DND-41 (cell line): ENCODE measurements at places on chromosomes 2 and 18.

GRCh38 chr18:6405237-6406074 is 9.3 kb downstream of the L3MBTL4 start:
- no peak for DNase-seq

DNA sequence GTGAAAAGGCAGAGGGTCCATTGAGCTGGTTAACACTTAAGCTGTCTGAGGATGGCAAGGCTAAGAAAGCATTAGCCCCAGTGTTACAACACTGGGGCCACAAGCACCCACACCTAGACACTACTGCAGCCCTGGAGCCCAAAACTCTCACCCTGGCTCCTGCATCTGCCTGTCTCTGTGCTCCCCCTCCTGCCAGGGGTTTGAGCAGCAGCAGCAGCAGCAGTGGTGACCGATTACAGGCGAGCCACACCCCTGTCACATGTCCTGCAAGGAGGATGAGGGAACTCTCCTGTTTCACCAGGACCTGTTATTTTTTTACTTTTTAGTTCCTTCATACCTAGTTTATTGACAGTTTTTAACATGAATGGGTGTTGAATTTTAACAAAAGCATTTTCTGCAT is 326.7 kb upstream of the MAP2 start:
- DNase-seq = no peak

- DNase-seq = no peak
Observed at GRCh38 chr18:75698861-75699260, 271.4 kb upstream of the SMIM21 start.

- no peak for DNase-seq
Observed at GRCh38 chr2:182716650-182716979, 558 bp downstream of the DNAJC10 start.

DNA sequence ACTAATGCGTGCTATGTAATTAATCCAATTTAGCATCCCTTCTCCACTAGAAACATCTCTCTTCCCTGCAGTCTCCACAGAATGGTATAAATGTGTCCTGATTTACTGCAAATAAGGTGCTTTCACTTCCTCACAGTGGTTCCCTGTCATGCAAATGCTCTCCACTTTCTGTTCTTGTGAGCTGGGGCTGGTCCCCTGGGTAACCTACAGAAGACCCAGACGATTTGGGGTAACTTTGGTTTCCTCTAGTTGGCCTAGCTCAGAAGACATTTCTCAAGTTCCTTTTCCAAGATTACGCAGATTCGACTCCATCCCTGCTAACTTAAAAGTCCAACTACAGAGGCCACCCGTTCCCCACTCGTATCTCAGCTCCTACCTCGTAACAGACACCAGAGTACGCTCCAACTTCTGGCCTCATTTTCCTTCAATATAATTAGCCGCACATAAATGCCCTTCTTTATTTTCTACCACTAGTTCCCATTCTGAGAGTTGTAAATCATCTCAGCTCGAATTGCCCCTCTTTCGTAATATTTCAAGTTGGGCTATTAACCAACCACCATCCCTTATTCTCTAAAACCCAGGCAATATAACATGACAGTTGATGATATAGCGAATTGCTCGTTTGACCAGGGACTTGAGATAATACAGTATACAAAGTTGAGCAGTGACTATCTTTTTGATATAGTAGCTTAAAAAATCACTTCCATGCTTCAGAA is 28.8 kb upstream of the NEDD4L start:
- DNase-seq = no peak

GRCh38 chr2:171084128-171084527 is 76.6 kb downstream of the TLK1 start:
- no peak for DNase-seq

DNA sequence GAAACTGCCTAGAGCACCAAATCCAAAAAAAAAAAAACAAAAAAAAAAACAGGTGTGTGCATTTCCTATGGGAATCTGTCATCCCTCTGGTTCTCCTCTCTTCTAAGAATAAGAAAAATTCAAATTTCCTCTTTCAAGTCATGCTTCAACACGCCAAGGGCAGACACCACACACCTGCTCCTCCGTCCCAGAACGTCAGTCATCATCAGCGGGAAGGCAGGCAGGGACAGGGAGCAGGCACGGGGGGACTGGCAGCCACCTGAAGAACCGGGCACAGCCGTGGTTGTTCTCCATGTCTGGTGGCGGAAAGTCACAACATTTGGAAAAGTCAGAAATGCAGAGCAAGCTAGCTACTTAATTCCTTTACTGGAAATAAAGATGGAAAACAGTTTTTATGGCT is 214.8 kb downstream of the IKZF2 start:
- DNase-seq = no peak

DNA sequence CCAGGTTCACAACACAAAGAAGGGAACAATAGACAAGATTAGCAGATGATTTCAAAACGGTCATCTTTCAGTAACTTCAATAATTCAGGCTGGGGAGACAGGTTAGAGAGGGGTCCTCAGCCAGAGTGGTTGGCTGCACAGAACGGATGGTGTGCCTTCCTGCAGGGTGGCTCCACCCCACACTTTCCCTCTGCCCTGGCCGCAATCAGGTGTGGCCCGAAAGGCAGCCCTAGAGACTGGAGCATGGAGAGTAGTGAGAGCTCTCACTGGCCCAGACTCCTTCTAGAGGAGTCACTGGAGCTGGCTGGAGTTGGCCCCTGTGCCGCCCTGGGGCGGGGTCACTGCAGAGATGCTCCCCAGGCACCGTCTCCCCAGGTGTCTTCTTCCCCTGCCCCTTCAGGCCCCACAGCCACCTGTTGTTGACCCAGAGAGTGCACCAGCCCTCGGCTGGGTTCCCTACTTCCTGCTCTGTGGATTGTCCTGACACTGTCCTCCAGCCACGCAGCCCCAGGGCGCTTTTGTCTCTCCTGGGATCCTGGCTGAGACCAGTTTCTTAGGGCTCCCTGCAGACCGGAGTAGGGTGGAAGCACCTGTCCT is 126.8 kb downstream of the PXDN start:
- no peak for DNase-seq

DNA sequence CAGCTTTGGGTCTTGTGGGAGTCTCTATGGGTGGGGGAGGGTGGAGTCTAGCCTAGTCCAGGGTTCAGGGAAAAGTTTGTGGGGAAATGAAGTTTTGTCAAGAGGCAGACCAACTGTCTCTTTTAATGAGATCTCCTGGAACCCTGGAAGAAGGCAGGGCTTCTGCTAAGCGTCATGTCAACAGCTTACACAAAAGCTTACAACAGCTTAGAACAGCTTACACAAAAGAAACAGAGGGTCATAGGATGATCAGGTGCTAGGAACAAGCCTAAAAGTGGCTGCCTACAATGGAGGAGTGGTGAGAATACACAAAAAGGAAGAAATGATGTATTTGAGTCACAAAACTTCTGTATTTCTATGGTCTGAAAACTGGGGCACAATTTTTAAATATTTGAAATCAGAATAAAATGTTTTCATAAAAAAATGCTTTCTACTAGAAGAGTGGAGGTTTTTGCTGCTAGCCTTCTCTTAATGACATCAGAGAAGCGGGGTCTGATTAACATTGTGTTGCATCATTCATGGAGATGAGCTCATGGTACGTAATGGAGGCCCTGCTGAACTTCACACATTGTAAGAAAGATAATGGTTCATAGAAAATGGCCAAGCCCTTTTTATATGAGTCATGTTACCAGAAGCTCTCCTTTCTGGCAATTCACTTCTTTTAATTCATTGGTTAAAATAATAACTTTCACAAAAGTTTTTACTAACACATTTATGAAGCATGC is 351.0 kb downstream of the PIK3C3 start:
- DNase-seq = no peak

DNA sequence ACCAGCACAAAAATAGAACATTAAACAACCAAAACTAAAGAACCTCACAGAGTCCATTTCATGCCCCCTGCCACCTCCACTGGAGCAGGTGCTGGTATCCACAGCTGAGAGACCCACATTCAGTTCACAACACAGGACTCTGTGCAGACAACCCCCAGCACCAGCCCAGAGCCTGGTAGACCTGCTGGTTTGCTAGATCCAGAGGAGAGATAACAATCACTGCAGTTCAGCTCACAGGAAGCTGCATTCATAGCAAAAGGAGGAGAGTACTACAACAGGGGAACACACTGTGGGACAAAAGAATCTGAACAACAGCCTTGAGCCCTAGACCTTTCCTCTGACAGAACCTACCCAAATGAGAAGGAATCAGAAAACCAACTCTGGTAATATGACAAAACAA is 326.7 kb downstream of the METTL4 start:
- peak; percentile 31 for DNase-seq

DNA sequence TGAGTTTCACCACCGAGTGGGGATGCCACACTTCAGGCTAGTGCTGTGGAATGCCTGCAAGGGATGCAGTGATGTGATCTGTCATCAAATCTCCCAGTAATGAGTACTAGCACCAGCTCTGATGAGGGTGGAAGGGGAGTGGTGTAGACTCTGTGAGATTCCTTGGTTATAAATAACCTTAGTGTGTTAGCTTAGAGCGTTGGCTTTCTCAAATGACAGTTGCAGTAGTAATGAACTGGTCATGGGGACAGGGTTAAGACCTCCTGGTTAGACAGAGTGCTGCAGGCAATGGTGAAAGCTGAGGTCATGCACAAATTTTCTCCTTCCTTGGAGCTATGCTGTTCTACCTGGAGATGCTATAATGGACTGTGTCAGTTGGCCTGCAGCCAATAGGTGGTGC is 1063.4 kb upstream of the CRIM1 start:
- no peak for DNase-seq

GRCh38 chr2:201450954-201451291 is 335 bp downstream of the TRAK2 start:
- no peak for DNase-seq

GRCh38 chr2:230696670-230697069 is 16.0 kb upstream of the CAB39 start:
- no peak for DNase-seq

GRCh38 chr18:59143441-59143840 is 3.8 kb downstream of the SEC11C start:
- DNase-seq = no peak

DNA sequence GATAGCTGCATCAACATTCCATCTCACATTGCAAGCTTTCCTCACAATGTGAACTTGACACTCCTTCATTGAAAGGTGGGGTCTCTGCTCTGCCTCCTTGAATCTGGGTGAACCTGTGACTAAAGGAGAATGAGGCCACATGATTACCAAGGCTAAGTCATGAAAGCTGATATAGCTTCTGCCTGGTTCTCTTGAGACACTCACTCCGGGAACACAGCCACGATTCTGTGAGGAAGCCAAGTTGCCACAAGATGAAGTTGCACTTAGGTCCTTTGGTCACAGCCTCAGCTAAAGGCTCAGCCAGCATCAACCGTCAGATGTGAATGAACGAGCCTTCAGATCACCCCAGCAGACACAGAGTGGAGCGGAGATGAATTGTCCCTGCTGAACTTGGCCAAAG is 94.7 kb upstream of the FAM136A start:
- no peak for DNase-seq

DNA sequence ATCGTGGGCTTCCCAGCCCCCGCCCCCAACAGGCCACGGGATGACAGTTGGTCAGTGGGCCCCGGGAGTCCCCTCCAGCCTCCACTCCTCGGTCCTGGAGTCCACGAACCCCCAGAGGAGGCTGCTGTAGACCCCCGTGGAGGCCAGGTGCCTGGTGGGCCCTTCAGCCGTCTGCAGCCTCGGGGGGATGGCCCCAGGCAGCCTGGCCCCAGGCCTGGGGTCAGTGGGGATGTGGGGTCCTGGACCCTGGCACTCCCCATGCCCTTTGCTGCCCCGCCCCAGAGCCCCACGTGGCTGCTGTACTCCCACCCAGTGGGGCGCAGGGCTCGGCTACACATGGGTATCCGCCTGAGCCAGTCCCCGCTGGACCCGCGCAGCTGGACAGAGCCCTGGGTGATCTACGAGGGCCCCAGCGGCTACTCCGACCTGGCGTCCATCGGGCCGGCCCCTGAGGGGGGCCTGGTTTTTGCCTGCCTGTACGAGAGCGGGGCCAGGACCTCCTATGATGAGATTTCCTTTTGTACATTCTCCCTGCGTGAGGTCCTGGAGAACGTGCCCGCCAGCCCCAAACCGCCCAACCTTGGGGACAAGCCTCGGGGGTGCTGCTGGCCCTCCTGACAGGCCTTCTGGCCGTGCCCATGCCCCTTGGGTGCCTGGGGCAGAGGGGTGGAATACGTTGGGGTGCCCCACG is 7.6 kb downstream of the NEU4 start:
- DNase-seq = no peak

- no peak for DNase-seq
Observed at GRCh38 chr2:99816908-99817307, 325.5 kb downstream of the AFF3 start.

DNA sequence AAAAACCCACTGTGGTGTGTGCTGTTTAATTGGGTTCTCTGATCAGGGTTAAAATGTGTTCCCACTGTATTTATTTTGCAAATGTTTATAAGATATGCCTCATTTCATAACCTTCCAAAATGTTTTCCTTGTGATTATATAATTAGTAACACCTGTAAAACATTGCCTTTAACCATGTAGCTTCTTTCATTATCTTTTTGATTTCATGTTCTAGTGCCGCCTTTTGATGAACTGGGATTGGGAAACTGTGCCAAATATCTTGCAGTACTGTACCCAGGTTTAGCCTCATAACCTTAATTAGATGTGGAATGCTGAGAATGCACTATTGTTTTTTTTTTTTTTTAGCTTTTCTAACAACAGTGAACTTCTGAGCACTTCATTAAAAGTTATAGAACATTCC is 96.9 kb downstream of the TANC1 start:
- no peak for DNase-seq

GRCh38 chr2:128450211-128451024 is 131.8 kb upstream of the HS6ST1 start:
- peak; percentile 2 for DNase-seq

DNA sequence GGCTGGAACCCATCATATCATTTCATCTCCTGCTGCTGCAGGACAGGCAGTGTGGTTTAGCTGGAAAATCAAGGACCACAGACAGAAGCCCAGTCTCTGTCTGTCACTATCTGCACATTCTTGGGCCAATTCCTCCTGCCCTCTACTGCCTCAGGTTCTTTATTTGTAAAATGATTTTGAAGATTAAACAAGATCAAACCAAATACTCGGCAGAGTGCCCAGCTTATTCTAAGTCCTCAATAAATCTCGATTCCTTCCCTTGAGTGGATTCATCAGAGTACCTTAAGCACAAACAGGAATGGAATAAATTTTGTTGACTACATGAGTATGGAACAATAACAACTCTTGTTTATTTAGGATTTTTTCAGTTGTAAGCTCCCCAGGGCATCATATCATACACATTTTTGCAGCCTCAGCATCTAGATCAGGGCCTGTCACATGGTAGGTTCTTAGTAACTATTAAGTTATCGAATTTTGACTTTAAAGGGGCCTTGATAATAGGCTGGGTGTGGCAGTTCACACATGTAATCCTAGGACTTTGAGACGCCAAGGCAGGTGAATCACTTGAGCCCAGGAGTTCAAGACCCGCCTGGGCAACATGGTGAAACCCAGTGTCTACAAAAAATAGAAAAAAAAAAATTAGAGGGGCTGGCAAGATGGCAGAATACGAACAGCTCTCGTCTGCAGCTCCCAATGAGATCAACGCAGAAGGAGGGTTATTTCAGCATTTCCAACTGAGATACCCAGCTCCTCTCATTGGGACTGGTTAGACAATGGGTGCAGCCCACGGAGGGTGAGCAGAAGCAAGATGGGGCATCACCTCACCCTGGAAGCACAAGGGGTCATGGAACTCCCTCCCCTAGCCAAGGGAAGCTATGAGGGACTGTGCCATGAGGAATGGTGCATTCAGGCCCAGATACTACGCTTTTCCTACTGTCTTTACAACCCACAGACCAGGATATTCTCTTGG is 11.1 kb downstream of the RHOB start:
- no peak for DNase-seq
